ENCODE measurements at places on chromosomes 6 and 20.
A peak's percentile ranks its signal among the peaks of the same experiment; 100 is the strongest.

- no peak overlapping the region for H3K4me3 ChIP-seq
- no peak for DNase-seq
- H3K27ac ChIP-seq = no peak overlapping the region
- H3K27me3 ChIP-seq = no peaks in the 10 kb centered on the region
- H3K4me1 ChIP-seq = peaks cover 2% of the 10 kb centered on the region
Observed at GRCh38 chr6:71299541-71300470, 11.2 kb downstream of the OGFRL1 start.

- H3K4me3 ChIP-seq = peak overlapping the region; percentile 6
- DNase-seq = no peak
- H3K36me3 ChIP-seq = peaks cover 42% of the 10 kb centered on the region
- H3K27me3 ChIP-seq = no peaks in the 10 kb centered on the region
- peaks cover 49% of the 10 kb centered on the region for H3K4me1 ChIP-seq
Observed at GRCh38 chr6:118808793-118809638, 84.9 kb upstream of the ASF1A start.

- H3K4me3 ChIP-seq = no peak overlapping the region
- H3K27ac ChIP-seq = no peak overlapping the region
- no peak for DNase-seq
- H3K4me1 ChIP-seq = peaks cover 3% of the 10 kb centered on the region
Observed at GRCh38 chr6:5094327-5094726, 9.2 kb downstream of the PPP1R3G start.

GRCh38 chr6:27693766-27694546, 218.2 kb downstream of the OR2B2 start:
- H3K27me3 ChIP-seq = peaks cover 11% of the 10 kb centered on the region
- peaks cover 22% of the 10 kb centered on the region for H3K4me1 ChIP-seq
- DNase-seq = peak; percentile 55
- peak overlapping the region; percentile 93 for H3K27ac ChIP-seq

Data from activated naive CD8-positive, alpha-beta T cell treated with anti-CD3 and anti-CD28 coated beads, Interleukin-2, amount 10 ng/mL, durations not matched to agents 7 days and 5 days (primary cell).